A673 (cell line): ENCODE measurements at places on chromosomes 6 and 20. TPM values are rescaled to one million over a fixed set of nuclear protein-coding genes. Genes with fewer than 3 reads are reported as not detected.

DNA sequence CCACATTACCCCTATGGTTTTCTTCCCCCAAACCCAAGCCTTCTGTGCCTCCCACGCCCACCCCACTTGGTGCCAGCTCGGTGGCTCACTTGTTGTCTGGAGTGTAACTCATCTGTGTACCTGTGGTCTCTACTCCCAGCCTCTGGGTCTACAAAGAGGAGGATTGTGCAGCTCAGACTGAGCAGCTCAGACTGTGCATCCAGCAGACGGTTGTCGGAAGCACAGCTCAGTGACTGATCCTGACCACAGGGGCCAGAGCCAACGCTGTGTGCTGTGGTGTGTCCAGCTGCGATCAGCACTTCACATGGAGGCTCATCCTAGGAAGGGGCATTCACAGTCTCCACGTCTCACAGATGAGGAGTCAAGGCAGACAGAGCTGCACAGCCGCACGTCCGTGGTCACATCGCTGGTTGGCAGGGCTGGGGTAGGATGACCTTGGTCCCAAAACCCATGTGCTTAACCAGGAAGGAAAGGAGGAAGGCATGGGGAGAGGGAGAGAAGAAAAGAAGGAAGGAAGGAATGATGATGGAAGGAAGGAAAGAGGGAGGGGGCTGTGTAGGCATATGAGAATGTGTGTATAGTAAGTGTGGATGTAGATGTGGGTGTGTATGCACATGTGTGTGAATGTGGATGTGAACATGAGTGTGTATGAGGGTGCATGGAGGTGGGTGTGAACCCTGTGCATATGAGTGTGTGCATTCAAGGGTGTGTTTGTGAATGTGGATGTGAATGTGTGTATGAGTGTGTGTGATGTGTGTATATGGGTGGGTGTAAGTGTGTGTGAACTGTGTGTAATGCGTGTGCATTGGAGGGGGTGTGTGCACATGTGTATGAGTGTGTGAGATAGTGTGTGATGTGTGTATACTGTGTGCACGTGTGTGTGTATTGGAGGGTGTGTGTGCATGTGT lies 28.2 kb upstream of the STX16 start:
- no peak for DNase-seq
- peaks cover 6% of the 10 kb centered on the region for H3K4me1 ChIP-seq
- no peak overlapping the region for H3K4me3 ChIP-seq

Gene RPS10
- 1,482 and 1,497 TPM in 2 replicates for total RNA-seq

DNA sequence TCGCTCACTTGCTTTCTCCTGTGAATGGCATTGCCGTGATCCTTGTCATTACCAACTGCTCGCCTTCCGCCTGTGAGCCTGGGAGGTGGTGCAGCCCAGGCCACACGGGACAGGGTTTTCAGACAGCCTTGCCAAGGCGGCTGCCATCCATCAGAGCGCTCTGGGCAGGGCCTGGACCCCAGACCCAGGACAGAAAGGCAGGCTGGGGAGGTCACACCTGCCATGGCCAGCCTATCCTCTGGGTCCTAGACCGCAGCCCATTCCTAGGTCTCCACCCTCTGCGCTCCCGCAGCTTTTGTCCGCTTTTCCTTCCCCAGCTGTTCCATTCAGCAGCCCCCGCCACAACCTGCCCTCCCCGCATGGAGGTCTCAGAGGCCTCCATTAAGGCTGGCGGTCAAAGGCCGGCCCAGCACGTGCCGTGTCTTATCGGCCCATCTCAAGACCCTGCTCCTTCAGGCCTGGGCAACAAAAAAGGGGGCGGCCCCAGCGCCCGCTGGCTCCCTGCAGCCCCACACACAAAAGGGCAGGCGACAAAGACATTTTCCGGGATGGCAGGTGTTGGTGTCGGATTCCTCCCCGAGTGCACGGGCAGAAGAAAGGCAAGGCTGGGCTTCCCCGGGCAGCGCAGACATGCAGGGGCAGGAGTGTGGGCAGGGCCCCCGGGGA lies 28.1 kb downstream of the INSM1 start:
- no peaks in the 10 kb centered on the region for H3K36me3 ChIP-seq
- no peak overlapping the region for H3K27ac ChIP-seq
- H3K4me3 ChIP-seq: no peak overlapping the region
- no peak for DNase-seq
- no peaks in the 10 kb centered on the region for H3K4me1 ChIP-seq

DNA sequence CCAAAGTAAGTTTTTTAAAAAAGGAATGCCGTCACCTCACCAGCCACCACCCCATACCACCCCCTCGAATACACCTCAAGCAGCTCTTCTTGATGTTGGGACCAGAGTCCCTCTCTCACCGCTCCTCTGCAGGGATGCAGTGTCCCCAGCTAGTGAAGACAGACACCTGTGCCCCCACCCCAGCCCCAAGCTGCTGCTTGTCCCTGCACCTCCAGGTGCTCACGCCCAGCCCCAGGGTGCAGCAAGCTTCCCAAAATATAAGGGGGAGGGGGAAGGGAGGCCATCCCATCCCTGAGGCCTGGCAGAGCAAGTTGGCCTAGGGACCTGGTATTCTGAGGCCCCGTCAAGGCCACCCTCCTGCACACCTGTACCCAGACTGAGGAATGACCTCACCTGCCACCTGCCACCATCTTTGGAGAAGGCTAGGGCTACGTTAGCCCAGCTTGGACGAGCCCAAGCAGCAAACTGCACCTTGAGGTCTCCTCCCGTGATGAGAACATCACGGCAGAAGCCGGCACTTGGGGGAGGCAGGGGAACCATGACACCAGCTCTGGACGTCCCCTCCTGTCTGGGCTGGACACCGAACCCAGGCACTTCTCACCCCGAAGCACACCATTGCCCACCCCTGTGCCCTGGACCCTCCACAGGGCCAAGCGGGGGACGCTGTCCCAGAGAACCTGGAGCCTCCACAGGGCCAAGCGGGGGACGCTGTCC lies 25.9 kb downstream of the YTHDF1 start:
- no peaks in the 10 kb centered on the region for H3K27me3 ChIP-seq
- H3K4me1 ChIP-seq: no peaks in the 10 kb centered on the region
- peaks cover 2% of the 10 kb centered on the region for H3K36me3 ChIP-seq
- H3K4me3 ChIP-seq: no peak overlapping the region
- H3K27ac ChIP-seq: no peak overlapping the region

DNA sequence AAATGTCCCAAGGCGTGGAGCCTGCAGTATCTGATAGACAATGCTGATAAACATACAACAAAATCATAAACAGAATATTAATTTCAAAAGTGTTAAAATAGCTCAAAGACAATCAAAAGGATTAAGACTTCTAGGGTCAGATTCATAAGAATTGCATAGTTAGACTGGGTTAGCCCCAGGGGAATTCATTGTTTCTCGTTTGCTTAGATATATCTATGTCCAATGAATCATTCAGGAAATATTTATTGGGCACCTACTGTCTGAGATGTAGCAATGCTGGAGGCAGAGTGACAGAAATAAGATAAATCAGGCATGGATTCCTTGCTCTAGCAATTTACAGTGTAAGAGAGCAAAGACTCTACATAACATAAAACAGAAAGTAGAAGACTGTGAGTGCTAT lies 124.4 kb upstream of the PRL start:
- no peak overlapping the region for H3K27ac ChIP-seq
- H3K4me1 ChIP-seq: no peaks in the 10 kb centered on the region
- no peaks in the 10 kb centered on the region for H3K27me3 ChIP-seq

Gene HFE
- 7.8 and 11.5 TPM in 2 replicates for total RNA-seq
